ENCODE measurements at places on chromosomes 16 and 17.

GRCh38 chr17:7001318-7001961 is 5.6 kb downstream of the ALOX12 start:
- DNase-seq = peak; percentile 62

GRCh38 chr17:69492410-69493071 is 78.0 kb downstream of the MAP2K6 start:
- DNase-seq = no peak

GRCh38 chr17:69103557-69104233 is 38.0 kb downstream of the ABCA6 start:
- no peak for DNase-seq

DNA sequence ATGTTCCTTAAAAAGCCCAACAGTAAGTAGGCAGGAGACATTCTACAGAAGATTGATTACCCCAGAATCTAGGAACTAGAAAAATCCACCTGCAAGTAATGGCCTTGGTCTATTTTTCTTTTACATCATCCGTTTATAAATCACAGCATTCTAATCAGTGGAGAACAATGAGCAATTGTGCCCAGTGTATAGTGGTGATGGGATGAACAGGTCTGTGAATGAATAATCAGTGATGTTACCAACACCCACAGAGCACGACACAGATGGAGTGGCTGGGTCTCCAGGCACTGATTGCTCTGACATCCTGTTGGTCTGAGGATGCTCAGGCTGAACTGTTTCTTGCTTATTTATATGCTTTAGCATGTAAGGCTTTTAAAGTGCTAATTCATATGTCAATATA is 1251.2 kb upstream of the CDH8 start:
- no peak for DNase-seq

DNA sequence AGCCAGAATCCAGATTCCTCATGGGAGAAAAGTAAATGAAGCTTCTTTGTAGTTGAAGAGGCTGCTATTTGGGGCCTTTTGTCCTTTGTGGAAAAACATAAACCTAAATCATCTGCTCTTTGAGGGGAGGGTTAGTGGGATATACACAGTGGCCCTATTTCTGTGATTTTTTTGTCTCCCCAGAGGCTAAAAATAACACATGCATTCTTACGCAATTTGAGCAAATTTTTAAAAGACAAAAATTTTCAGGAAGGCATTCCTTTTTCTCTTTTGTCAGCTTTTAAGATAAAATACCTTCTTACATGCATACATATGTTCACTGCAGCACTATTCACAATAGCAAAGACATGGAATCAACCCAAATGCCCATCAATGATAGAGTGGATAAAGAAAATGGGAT is 165.5 kb downstream of the AXIN2 start:
- no peak for DNase-seq

GRCh38 chr17:55479903-55480302 is 31.3 kb downstream of the SMIM36 start:
- DNase-seq = no peak

DNA sequence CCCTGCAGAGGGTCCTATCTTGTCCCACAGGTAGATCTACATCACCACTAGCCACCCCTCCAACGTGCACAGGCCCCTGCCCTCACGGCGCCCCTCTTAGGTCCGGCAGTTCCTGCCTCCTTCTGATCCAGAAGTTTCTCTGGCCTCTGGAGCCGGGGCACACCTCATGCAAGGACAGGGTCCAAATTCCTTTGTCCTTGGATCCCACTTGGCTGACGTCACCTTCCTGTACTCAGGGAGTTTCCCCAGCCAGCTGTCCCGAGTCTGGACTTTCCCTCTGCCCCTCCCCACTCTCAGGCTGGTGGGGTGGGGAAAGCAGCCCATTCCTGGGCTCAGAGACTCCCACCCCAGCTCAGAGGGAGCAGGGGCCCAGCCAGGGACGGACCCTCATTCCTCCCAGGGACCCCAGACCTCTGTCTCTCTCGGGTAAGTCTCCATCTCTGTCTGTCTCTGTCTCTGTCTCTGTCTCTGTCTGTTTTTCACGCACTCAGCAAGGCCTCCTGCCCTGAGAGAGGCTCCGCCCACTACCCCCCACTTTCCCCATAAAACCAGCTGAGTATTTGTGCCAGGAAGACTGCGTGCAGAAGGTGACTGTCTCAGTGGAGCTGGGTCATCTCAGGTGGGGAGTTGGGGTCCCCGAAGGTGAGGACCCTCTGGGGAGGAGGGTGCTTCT is at the start of gene IL32:
Gene IL32, plus strand, starts transcription at position 572 of the 673 bp plus-strand sequence. CDS start 172 bp downstream, outside the sequence.
- DNase-seq = peak; percentile 81

DNA sequence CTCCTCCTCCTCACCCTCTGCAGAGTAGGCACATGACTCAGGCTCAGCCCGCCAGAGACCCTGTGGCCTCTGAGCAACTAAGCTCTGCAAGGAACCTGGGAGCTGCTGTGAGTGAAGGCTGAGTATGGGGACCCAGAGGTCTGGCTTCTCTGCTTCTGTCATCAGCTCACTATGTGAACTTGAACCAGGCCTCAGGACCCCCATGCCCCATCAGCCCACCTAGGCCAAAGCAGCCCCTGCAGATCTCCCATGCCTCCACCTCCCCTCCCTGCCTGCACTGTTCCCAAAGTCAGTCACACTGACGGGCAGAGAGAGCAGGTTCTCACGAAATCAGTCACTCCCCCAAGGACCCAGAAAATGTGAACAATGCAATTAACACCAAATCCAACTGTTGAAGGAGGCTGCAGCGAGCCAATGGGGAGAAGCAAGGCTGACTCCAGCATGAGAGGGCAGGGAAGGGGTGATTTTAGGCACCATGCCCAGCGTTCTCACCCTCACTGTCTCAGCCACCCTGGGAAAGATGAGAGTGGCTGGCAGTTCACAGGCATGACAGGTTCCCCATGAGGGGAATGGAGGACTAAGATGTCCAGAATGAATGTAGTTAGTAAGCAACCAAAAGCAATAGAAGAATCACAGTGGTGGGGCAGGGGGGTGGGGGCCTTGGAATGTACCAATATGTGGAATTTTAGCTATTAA is 60.6 kb downstream of the BEAN1 start:
- DNase-seq = no peak

GRCh38 chr16:30112197-30113030 is 923 bp downstream of the GDPD3 start:
- DNase-seq = peak; percentile 72

DNA sequence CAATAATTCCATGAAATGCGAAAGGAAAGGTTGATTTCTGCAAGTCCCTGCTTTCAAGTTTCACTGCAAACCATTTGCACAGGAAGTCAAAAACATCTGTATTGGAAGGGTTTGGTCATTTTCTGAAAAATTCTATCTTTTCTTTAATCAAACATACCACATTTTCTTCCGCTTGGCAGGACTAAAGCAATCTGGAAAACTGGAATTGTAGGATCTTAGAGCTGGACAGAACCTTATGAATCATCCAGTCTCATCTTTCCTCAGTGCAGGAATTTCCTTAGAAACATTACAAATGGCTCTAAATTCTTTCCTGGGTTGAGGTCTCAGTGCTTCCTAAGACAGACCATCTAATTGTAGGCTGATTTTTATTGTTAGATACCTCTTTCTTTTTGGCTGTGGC is 111.5 kb upstream of the ELAC2 start:
- no peak for DNase-seq

DNA sequence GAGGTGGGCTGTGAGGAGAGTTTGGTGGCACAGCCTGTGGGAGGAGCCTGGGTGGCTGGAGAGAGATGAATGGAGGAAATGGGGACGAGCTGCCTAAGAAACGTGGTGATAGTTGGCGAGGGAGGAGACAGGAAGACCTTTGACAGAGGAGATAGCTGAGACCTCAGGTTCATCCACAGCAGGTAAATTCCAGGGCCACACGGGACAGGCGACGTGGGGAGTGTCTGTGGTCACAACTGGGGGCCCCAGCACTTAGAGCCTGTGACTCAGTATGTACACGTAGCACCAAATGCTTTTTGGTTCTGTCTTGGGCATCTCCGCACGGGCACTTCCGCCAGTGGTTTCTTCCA is 7.7 kb downstream of the MINK1 start:
- peak; percentile 22 for DNase-seq

DNA sequence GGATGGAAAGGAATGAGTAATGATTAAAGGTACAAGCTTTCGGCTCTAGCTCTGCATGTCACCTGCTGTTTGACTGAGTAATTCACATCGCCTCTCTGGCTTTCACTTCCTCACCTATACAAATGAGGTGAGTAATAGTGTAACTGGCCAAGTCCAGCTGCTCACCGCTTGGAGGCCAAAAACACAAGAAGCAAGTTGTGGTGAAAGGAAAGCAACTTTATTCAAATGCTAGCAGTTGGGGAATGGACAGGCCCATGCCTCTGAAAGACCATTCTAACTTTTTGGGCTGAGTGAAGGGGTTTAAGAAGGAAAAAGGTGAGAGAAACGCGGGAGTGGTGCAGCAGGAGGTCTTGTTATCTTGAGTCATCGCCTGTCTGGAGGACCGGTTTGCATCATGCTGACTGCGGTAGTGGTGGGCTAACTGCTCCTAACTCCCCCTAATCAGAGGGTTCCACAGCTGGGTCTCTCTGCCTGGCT is 45.7 kb upstream of the CSNK2A2 start:
- no peak for DNase-seq

DNA sequence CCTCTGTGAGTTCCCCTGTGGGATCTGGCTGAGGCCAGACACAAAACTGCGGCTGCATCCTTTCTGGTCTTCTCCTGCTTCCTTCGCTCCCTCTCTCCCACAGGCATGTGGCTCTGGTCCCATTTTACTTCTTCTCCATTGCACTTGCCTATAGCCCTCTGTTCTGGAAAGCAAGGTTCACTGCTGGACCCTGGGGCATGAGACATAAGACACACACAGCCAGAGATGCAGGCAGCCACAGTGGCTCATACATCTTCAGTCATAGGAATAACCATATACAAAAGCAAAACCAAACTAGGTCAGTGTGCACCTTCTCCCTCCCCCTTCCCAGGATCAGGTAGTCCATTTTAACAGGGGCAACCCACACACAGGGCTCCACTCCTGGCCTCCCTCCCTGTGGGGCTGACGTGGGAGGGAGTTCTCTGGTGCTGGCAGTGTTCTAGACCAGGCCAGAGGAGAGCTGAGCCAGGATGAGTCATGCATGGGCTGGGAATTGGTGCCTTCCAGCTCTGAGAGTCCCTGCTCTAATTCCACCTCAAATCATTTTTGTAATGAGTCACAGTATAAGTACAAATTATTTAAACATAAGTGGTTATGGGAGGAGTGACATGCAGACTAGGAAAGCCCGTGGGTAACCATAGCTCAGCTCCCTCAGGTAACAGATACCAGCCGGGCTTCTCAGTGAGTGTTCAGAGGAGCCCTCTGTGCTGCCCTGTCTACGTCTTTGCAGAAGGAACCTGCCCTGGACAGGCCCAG is 58.0 kb downstream of the ASIC2 start:
- no peak for DNase-seq

- no peak for DNase-seq
Observed at GRCh38 chr17:49944273-49944870, 24.6 kb upstream of the DLX4 start.

DNA sequence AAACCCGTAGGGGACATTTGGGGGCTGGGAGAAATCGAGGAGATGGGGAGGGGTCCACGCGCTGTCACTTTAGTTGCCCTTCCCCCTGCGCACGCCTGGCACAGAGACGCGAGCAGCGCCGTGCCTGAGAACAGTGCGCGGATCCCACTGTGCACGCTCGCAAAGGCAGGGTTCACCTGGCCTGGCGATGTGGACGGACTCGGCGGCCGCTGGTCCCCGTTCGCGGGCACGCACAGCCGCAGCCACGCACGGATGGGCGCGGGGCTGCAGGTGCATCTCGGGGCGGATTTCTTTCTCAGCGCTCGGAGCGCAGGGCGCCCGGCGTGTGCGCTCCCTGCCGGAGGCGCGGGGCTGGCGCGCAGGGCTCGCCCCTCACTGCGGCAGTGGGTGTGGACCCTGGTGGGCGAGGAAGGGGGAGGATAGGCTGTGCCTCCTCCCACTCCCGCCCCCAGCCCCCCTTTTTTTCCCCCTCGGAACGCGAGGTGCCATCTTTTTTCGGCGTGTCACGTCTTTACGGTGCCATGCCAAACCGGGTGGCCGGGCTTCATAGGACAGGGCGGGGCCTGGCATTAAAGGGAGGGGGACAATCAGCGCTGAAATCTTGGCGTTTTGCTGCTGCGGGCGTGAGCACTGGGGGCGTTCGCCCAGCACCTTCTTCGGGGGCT is 1.1 kb downstream of the MAPT start:
- peak; percentile 22 for DNase-seq

DNA sequence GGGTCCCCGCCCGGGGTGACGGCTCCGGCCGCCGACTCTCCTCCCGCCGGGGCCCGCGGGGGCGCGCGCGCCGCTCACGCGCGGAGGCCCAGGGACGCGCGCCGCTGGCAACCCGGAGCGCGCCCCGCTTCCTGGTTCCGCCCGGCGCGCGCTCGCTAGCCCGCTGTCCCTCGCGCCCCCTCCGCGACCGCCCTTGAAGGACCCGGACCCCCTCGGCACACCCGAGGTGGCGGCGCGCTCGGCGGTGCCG is at the start of gene STAT5B:
Gene STAT5B, minus strand, starts transcription at position 33 of the 250 bp plus-strand sequence. CDS start 44,264 bp downstream, outside the sequence.
- peak; percentile 79 for DNase-seq

DNA sequence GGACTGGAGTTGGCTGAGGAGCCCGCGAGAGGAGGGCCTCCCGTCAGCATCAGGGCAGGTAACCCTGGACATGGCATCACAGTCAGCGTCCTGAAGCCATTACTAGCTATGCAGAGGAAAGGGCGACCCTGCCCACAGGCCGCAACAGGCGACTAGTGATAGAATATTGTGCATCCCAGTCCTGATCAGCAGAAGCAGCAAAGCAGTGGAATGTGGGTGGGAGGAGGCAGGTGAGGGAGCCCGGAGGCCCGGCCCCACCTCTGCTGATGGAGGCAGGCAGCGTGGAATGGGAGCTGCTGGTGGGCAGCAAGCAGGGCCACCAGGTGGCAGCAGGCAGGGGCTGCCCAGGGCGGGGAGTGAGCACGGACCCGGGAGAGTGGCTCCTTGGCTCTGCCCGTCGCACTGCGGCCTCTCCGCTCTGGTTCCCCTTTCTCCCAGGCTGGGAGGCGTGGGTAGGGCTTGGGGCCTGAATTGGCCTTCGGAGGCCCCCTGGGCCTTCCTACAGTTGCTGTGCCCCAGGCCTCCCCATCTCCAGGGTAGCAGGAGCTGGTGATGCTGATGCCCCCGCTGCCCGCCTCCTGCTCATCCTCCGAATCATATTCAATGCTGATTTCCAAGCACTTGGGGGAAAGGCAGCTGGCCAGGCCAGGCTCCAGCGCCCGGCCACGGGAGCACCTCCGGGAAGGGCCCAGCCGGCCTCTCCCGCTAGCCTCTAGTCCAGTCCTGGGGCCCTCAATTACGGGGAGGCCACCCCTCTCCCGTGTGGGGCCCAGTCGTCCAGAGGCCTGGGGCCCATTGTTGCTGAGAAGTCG is 20.2 kb downstream of the TSPOAP1 start:
- DNase-seq = no peak

All from activated naive CD4-positive, alpha-beta T cell treated with anti-CD3 and anti-CD28 coated beads, Interleukin-2, amount 10 ng/mL, durations not matched to agents 7 days and 5 days (primary cell).